ENCODE measurements at places on chromosomes 1 and 21.

DNA sequence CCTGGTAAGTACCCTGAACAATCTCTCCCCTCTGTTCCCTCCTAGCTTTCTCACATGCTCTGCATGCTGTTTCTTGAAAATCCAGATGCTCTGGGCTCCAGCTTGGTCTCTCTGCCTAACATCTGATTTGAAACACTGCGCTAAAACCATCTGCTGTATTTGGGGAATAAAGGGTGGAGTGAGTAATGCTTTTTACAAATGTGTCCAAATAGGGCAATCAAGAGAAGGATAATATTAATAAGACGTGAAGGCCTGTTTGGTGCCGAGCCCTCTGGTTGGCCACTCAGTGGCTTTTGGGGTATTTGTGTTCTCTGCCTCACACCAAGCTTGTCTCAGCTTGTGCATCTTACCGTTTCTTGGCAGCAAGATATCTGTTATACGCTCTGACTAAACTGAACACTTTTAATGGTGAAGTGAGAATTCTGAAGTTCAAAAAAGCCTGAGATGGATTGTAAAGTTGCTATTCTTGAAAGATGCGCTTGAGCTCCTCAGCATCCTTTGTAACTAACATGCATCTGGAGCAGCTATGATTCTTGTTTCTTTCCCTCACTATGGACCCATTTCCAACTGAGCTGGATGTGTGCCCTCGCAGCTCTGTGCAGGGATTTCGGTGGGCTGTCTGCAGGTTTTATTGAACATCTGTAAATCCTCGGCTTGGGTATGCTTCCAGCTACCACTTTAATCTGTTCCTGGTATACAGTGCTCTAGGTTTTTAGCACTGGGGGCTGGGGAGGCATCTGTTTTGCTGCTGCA, 269.4 kb downstream of the RWDD3 start:
- DNase-seq, result no peak

DNA sequence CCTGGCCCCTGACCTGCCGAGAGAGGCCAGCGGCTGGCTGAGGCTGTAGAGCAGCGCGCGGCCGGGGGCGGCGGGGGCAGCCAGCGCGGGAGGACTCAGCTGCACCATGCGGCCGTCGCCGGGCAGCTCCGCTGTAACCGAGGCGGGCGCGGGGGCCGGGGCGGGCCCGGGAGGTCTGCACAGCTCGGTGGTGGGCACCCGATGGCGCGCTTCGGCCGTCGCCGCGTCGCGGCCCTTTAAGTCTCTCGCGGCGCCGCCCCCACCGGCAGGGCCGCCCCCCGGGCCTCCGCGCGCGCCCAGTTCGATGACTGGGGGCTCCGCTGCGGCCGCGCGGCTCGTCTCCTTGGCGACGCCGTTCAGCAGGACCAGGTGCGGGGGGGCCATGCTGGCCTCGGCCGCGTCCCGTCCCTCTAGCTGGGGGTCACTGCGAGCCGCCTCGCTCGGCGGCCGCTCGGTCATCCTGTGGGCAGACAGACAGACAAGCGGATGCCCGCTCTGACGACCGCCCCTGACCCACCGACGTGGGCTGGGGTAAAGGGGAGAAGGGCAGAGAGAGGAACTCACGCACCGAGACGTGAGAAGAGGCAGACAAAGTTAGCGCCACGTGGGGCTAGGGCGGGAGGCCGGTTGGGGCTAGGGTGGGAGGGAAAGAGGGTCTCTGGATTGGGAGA, 6.5 kb downstream of the TAL1 start:
- no peak for DNase-seq

- DNase-seq, result no peak
These were observed 39.5 kb upstream of the TNFRSF1B start for GRCh38 chr1:12127206-12127810.

GRCh38 chr1:151986501-151987190, 7.0 kb downstream of the S100A10 start:
- DNase-seq, result no peak

- DNase-seq, result no peak
These were observed 10.9 kb downstream of the GAS5 start for GRCh38 chr1:173856903-173857302.

DNA sequence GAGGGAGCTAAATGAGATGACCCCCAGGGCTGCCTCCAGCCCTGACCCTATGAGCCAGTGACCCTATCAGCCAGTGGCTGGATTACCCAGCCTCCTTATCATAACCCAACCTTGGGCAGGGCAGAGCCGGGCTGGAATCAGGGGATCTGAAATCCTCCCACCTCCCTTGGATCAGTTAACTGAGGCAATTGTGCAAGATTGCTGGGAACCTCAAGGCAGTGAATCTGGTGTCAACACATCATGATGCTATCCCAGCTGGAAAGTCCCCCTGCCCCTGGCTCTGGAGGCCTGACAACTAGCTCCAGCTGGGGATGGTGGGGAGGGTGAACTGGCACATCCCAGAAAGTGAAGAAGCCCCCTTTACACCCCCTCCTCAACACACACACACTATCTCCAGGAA, 6.4 kb upstream of the TSPAN1 start:
- DNase-seq, result no peak

- DNase-seq, result no peak
These were observed 70.3 kb downstream of the SYF2 start for GRCh38 chr1:25161981-25162380.

- DNase-seq, result no peak
These were observed 99.0 kb upstream of the RUNX3 start for GRCh38 chr1:25028907-25029599.

- DNase-seq, result no peak
These were observed 14.2 kb downstream of the MTF1 start for GRCh38 chr1:37845049-37845646.

GRCh38 chr1:31010086-31010989, 55.2 kb downstream of the PUM1 start:
- no peak for DNase-seq

DNA sequence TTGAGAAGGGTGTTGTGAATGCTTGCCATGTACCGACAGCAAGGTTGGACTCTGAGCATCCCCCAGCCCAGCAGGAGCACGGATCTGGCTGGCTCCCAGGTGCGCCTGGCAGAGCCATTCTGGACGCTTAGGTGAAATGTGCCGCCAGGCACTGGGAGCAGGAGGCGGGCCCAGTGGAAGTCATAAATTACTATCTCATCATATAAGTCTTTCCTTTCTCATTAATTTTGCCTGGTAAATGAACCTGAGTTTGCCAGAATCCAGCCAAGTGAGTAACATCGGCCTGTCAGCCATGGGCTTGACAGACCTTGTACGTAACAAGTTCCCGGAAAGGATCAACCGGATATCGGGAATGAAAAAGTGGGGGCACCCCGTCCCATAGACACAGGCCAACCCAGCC, 179.5 kb upstream of the ARHGEF16 start:
- no peak for DNase-seq
